ENCODE measurements at places on chromosomes 7 and 10.

DNA sequence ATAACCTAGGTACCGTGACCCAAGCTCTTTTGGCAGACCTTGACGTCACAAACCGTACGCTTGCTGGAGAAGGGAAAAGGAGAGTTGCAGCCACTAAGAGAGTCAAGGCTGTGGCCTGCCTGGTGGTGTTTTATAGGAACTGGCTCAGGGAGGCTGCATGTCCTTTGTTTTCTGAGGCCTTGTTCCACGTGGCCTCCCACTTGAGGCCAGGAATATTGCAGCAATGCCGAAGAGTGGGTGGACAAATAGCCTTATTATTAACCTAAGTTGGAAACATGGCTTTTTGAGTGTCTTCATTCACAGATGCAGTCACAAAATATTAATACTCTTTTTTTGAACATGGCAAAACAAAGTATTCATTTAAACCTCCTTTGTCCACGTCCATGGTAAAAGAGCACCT, 178.0 kb downstream of the CELF2 start:
- no peak for DNase-seq

DNA sequence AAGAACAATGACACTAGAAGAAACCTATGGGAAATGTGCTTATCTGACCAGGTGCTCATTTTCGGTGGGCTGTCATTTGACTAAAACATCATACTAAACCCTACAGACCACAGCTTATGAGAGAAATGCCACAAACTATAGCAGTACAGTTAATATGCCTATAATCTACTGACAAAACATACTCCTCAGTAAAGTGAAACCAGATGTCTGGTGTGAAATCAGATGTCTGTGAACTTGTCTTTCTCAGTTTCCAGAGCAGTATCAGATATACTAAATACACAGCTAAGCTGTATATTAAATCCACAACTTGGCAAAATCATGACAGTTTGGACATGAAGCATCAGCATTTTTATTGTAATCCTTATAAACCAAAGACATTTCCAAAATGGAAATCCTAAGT, 3.3 kb downstream of the IMMP2L start:
- DNase-seq, result no peak

DNA sequence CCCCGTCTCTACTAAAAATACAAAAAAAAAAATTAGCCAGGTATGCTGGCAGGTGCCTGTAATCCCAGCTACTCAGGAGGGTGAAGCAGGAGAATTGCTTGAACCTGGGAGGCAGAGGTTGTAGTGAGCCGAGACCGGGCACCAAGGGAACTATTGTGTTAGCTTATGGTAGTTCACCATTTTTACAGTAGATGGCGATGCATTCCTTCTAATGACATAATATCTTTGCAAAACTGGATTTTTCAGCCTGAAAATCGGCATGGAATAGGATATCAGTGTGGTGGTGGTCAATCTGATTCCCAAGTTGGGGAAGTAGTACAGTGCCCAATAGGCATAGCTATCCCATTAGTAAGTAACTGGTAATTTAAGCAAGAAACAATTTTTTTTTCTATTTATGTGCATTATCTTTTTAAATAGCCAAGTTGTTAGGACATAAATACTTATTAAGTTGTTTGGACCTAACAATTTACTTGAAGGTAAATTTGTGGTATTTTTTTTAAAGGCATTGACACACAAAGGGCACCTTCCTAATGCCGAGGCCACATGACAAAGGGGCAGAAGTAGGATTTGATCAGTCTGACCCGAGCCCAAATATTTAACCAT, 17.6 kb upstream of the IMPDH1 start:
- no peak for DNase-seq

GRCh38 chr7:43394441-43395130, 188.3 kb upstream of the STK17A start:
- peak; percentile 70 for DNase-seq

GRCh38 chr7:51080622-51081269, 235.9 kb downstream of the COBL start:
- DNase-seq, result no peak
